ENCODE measurements at places on chromosomes 6 and 20. TPM values are rescaled to one million over a fixed set of nuclear protein-coding genes. Genes with fewer than 3 reads are reported as not detected.
A peak's percentile ranks its signal among the peaks of the same experiment; 100 is the strongest.

GNMT gene
- total RNA-seq = 0.35 TPM

EFCAB8 gene
- 0.56 TPM for total RNA-seq

JAG1 gene
- 0.19 TPM for total RNA-seq

PGC gene
- total RNA-seq = not detected

- DNase-seq = no peak
These were observed 54.5 kb upstream of the DSP start for GRCh38 chr6:7486951-7487350.

DNA sequence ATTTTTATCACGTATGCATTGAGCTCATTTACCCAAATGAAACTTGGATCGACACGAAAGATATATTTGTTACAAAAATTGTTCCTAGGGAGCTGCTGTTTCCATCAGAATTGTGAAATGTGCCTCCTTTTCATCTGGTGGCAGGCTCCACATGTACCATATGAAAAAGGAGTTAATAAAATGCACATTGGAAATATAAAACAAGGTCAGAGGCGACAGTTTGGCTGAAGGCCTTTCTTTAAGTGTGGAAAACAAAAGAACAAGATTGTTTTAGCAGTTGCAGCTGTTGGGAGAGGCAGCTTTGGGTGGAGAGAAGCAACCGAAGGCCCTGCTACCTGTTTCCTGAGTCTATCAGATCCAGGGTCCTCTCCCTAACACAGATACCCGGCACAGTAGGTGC is 334.5 kb upstream of the NT5E start:
- no peak for DNase-seq

- DNase-seq = no peak
These were observed 356.5 kb downstream of the CDH26 start for GRCh38 chr20:60314727-60315126.

DNA sequence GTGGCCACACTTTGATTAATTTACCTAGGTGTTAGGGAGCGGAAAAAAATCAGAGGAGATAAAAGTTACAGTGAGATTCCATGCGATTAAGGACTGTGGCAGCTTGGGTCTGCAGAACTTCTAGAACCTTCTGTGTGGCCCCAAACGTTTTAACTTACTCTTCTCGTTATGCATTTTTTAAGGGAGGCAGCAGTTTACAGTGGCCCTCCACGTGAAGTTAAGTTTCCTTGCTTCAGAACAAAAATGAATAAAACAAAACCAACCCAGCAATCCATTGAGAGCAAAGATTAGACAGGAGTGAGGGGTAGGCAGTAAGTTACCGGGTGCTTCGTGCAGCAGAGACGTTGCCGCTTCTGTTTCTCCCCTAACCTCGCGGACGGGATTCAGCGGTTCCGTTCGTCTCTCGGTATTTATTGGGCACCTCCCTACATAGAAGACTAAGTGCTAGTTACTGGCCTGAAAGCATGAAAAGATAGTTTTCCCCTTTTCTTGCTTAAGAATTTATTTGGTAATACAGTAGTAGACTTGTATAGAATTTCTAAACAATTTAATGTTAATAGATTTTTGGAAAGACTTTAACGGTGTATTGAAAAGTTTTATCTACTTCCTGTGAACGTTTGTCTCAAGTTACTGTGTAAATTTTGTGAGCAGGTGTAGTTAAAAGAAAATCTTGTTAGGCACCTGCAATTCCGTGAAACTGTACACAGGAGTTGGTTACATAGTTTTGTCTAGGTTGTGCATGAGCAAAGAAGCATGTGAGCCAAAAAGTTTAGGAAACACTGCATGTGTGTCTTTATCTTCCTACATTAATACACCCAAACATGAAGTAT is 1.1 kb downstream of the BAG2 start:
- DNase-seq = peak; percentile 19

GRCh38 chr6:116553451-116553850 is at the start of gene CALHM4:
CALHM4 (plus strand) TSS chr6:116553751; CDS start chr6:116553794, 43 bp downstream.
- no peak for DNase-seq
